ENCODE measurements at places on chromosomes 16 and 17.

DNA sequence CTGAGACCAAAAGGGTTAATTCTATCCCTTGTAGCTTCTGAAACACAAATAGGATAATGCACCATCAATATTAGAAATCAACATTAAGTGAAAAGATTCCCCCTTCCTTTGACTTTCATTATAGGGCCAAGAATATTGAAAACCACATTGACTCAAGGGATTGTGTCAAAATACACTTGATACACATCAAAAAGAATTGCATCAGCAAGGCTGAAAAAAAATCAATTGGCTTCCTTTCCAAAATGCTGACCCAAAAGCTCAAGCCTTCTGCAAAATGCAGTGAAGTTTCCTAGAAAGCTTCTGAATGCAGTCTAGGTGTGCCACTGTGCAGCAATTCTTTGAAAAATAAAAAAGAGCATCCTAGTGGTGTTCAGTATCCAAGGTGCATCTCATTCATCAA is 674.4 kb downstream of the TOX3 start:
- no peak for DNase-seq

DNA sequence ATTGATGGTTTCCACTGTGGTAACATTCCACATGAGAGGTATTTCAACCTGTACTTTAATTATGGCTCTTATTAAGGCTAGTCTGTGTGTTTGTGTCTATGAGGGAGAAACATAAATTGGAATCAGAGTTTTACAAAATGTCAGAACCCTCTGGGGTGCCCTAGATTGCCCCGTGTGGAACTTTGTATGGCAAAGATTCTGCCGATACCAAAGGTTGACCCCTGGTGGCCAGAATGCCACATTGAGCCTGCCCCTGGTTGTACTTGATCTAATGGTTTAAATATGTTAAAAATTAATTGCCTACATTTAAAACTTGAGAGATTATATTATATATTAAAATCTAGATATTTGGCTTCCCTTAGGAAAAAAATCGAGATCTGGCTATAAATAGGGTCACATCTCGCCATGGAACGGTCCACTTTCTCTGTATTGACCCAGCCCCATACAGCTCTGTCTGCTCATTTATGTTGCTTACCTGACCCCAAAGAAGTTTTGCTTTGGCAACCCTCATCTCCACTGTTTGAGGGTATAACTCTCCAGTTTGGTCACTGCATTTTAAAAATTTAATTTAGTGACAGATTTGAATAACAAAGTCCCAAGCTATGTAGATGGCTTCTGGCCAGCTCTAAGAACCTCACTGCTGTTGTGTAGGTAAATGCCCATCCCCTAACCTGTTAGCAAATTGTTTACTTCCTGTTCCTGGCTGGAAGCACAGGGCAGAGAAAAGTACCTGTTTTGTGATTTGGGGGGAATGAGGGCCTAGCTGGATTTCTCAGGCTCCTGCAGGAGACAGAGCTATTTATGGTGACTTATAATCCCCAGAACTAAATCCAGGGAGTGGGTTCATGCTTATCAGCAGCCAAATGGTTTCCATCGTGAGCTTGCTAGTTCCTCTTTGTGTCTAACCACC is 95.0 kb downstream of the PLCG2 start:
- no peak for DNase-seq

- no peak for DNase-seq
These were observed 320.1 kb downstream of the C16orf95 start for GRCh38 chr16:86997058-86997457.

GRCh38 chr17:1695365-1695764 is 10.7 kb upstream of the PRPF8 start:
- no peak for DNase-seq

GRCh38 chr16:65119901-65120401 is 1.9 kb downstream of the CDH11 start:
- no peak for DNase-seq

DNA sequence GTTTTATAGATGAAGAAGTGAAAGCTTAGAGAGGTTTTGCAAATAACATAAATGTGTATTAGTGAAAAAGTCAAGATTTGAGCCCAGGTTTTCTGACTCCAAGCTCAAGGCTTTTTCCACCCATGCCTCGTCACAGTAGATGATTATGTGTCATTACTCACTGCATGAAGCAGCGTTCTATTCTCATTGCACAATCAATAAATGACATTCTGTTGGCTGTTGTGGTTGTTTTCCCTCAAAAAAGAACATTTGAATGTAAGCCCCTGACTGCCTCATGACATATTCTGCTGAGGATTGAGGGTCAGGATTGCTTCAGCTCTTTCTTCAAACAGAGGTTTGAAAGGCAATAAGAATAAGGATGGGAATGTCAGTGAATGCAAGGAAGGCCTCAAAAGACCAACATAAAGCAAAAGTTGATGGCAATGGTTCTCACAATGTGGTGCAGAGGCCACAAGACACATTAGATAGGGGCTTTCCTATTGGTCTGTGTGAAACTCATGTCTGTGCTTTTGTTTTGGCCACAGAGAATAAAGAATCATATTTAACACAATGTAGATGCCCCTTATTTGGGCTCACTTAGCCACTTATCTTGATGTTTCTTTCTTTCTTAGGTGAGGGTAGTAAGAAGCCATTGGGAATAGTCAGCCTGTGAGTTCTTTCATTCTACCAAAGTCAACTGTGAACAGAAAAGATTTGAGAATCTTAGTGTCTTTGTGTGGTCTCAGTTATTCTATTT is 5.4 kb upstream of the MMD start:
- DNase-seq: no peak

DNA sequence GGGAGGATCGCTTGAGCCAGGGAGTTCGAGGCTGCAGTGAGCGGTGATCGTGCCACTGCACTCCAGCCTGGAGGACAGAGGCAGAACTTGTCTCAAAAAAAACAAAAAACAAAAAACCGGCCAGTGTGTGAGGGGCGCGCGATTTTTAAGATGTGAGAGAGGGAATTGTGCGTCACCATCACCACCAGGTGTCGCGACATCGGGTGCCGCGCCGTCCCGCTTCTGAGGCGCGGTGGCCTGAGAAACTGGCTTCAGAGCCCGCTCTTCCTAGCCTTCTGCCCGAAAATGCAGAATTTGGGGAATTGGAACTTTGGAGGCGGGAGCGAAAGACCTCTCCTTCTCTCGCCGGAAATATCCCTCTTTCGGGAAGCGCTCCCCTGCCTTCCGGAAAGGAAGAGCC is 524.8 kb downstream of the KCNJ18 start:
- DNase-seq: no peak

DNA sequence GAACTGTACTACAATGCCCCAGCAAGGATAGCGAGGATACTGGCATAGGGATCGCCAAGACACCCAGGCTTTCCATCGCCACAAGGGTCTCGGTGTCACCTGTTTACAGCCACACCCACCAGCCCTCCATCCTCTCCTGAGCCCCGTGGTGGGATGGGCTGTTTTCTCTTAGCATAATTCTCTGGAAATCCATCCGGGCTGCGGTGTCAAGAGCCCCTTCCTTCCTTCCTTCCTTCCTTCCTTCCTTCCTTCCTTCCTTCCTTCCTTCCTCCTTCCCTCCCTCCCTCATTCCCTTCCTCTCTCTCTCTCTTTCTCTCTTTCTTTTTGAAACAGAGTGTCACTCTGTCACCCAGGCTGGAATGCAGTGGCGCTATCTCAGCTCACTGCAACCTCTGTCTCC is 36.0 kb upstream of the BAHCC1 start:
- no peak for DNase-seq

- no peak for DNase-seq
These were observed 48.0 kb upstream of the ZCCHC14 start for GRCh38 chr16:87540897-87541146.

GRCh38 chr16:27520982-27521673 is 28.6 kb downstream of the GTF3C1 start:
- DNase-seq: no peak

DNA sequence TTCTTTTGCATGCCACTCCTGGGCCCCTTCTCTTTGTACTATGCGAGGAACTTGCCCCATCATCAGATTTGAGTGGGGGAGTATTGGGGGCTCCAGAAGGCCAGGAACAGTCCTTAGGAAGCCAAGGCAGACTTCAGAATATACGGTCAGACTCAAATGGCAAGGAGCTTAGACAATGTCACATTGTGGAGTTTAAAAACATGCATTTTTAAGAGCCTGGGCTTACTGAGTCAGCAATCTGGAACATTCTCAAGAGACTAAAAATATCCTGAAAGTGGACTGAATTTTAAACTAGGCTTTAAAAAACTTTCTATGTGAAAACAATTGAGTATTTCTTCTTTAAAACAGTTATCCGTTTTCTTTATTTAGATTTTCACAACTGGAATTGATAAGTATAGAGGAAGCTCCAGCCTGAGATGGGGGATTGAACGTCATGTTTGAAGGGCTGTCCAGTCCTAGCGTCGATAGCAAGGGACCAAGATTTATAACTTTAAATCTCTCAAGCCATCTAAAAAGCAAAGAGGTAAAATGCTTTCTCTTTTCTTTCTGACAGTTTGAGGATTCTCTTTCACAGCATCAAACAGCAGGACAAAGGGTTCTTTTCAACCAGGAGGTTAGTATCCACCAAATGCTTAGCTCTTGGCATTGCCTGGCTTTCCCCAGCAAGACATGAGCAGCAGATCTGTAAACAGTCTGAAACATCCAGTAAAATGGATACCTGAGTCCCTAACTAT is 45.8 kb upstream of the CDRT4 start:
- no peak for DNase-seq

DNA sequence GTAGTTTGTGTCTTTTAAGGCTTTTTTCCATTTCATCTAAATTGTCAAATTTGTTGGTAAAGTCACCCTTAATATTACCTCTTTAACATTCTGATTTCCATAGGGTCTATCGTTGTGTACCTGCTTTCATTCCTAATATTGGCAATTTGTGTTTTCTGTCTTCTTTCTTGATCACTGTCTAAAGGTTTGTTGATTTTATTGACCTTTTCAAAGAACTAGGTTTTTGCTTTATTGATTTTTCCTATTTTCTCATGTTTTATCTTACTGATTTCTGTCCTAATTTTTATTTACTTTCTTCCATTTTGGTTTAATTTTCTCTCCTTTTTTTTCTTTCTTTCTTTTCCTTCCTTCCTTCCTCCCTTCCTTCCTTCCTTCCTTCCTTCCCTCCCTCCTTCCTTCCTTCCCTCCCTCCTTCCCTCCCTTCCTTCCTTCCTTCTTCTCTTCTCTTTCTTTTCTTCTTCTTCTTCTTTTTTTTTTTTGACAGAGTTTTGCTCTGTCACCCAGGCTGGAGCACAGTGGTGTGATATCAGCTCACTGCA is 86.3 kb downstream of the CYLD start:
- no peak for DNase-seq

DNA sequence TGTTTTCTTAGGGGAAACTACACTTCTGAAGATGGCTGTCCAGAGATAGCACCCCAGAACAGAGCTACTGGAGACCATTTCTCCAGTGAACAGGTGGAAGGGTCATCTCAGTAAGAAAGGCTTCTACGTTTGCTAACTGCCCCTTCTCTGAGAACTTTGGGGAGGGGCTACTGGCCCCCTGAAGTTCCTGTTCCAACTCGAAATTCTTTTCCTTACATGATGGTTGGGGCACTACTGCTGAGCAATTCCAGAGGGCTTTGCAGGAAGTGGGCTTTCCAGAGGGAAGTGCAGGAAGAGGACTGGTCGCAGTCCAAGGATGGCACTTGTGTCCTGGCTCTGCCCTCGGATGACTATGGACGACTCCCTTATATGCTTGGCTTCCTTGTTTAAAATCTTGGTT is 31.2 kb downstream of the TOM1L2 start:
- DNase-seq: no peak

DNA sequence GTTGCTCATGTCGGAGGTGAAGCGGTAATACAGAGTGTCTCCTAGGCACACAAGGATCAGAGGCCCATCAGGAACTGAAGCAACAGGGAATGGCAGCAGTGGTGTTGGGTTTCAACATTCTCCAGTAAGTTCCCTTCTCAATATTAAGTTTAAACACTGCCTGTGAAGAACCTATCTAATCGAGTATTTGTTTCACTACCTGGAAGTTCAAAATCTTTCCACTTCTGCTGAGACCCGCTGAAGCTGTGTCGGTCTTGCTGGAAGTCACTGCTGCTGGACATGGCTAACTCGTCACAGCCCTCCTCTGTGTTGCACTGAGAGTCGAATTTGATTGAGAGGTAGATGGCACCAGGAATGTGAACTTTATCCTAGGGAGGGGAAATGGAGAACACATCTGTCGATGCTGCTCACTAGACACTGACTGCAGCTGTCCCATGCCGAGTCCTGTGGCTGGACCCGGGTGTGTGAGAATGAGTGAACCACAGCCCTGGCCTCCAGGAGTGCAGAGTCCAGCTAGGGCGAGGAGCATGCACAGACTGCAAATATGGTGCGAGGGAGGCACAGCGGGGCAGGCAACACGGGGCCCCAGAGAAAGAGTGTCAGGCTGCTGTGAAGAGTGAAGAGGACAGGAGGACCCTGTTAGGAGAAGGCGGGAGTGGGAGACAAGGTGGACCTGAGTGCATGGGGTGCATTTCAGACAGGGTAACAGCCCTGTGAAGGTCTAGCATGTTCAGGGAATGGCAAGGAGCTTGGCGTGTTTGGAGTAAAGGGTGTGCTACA is 50.1 kb upstream of the ATP2A3 start:
- DNase-seq: no peak

DNA sequence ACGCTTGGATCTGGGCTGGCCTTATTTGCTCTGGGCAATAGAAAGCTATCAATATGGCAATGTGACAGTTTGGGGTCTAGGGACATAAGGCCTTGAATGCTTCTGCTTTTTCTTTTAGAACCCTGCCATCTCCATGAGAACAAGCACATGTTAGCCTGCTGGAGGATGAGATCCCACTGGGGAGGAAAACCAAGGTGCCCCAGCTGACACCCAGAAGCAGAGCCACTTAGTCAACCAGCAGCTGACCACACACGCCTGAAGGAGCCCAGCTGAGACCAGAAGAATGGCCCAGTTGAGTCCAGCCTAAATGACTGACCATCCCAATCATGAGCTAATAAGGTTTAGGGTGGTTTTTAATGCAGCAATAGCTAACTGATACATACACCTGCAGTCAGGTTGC is 171.2 kb downstream of the AHSP start:
- no peak for DNase-seq

DNA sequence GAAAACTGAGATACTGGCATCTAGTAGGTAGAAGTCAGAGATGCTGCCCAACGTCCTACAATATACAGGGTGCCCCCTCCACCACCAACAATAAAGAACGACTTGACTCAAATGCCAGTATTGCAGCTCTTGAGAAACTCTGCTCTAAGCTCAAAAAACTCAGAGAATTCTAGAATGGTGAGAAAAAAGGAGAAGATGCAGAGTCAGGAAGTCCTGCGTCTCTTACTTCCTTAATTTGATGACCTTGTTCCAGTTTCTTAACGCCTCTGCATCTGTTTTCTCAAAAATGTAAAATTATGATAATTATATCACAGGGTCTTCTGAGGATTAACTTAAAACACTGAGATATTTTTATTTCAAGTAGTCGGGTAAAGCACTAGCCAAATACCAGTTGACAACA is 1.7 kb upstream of the HSBP1 start:
- DNase-seq: no peak

DNA sequence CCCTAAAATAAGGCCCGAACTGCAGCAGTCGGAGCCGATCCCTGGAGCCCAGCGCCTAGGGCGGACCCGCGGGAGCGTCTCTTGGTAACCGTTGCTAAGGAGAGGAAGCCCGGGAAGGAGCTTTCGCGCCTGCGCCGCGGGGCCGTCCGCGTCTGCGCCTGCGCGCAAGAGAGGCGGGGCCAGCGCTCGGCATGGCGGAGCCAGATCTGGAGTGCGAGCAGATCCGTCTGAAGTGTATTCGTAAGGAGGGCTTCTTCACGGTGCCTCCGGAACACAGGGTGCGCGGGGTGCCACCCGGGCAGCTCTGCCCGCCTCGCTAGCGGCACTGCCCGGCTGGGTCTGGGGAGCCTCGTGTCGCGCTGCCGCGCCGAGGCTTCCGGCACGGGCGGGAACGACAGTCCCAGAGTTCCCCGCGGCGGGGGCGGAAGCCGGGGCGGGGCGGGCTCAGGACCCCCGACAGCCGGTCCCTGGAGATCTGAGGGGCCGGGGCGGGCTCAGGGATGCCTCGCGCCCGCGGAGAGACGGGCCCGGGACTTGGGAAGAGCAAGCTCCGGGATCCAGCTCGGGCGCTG is at the start of gene CDK10:
TSS of gene CDK10 (plus strand) at position 170 of the 572 bp plus-strand sequence. CDS start at position 192, 22 bp downstream.
- no peak for DNase-seq
